ENCODE measurements at places on chromosomes 1 and 21.

DNA sequence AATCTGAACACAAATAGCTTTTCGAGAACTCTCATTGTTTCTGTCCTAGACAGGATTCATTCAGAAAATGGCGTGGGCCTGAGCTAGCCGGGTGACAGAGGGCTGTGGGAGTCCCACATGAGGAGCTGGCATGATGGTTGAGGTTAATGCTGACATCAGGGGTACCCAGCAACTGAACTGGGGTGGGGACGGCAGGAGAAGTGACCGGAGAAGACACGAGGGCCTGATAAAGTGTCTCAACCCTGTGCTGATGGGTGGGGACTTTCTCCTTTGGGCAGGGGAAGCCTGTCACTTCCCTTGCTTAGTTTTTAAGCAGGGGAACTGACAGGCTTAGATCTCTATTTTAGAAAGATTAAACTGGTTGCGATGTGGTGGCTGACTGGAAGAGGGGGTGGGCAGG lies 14.6 kb downstream of the CHIT1 start:
- DNase-seq = no peak

DNA sequence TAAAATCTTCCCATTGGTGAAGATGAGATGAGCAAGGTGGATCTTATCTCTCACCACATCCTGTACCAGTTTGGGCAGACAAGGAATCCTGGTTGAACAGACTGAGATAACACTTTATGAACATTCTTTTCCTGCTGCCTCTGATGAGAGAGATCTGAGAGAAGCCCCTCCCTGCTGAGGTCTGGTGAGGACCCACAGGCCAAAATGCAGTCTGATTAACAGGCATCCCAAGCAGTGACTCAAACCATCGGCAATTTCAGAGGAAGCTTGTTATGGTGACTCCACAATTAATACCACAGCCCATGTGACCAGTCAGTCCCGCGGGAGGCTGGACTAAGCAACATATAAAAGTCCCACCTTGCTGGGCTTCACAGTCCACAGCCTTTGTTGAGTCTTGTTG lies at the start of gene PRR9:
Gene PRR9 (plus strand): TSS at position 373 of the 400 bp plus-strand sequence. CDS start 561 bp downstream, outside the sequence.
- DNase-seq = no peak

GRCh38 chr1:101945884-101946283 lies 50.8 kb downstream of the OLFM3 start:
- DNase-seq = no peak

DNA sequence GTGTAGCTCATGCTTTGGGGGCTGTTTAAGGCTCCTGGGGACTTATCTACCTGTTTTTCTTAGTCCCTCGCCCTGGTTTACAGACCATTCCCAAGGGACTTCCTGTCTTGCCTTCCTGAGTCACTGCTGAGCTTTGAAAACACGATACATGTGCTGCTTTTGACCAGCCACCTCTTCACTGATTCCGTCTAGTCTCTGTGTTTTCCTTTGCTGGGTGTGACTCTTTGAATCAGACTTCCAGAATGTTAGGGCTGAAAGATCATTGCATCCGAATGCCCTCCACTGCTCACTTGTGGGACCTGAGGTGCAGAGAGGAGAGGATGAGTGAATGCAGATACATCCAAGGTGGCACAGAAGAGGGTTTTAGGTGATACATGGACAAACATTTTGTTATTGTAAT lies 35.4 kb upstream of the CITED4 start:
- DNase-seq = no peak

- no peak for DNase-seq
These were observed 88.0 kb upstream of the ADAR start for GRCh38 chr1:154695985-154696384.
